ENCODE measurements at places on chromosomes 13 and 19.

DNA sequence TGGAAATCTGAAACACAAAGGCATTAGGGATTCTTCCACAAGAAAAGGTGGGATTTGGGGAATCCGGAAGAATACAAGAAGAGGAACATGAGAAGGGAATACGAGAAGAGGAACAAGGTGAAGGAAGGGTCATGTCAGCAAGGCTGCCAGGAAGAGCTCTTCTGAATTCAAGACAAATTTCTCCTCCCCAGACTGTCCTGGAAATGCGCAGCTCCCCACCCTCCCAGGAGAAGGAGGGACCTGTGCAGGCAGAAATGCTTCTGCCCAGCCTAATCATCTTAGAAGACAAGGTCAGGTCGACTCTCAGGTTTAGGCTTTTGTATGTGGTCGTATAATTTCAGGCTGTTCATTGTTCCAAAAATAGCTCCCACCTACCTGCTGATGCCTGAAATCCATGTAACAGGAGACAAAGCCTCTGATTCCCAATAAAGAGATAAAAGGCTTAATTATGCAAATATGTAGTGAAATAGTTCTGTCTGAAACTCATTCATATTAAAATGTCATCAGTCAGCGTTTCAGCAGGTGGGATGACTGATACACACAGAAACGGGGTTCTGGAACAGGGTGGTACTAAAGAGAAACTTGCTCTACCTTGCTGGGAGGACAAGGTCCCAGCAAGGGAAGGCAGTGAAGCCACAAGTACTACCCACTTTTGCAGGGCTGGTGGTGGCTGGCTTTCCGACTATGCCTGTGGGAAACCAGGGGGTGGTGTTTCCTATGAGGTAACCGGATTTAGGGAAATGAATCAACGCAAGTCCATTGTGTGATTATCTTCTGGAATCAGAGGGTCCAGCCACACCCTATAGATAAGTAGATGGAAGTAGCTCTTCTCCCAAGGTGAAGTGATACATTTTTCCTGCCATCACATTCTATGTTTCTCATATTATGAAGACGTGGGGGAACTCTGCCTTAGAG lies 76.1 kb downstream of the KL start:
- no peak for DNase-seq

DNA sequence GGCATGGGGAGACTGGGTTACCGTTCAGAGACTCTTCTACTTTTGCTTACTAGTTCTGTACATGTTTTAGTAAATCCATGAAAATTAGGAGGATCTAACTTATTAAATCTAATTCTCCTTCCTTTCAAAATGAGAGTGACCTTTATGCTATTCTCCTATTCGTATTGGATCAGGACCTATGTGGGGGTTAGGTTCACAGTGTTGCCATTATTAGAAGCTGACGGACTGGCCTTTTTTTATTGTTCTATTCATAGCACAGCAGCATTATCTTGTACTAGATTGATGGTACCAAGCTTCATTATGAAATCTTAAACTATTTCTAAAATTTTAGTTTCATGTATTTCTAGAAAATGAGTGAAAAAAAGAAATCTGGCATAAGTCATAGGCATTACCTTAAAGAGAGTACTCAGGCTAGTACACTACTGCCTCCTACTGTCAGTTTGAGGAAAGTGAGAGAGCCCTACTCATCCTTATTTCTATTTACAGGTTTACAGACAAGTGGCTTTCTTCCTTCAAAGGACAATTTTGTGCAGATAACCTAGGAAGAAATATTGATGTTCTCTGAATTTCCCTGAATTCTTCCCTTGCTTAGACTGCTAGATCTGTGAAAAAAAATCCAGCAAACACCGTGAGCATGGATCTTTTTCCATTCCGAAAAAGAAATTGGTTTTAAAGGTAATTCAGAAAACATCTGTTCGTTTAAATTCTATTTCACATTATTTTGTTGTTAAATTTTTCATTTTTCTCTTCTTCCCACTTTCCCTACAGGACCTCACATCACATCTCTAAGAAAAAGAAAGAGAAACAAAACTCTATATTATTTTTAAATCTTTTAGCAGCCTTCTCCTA lies 485.5 kb downstream of the DIAPH3 start:
- DNase-seq, result no peak

- DNase-seq, result no peak
Measured at GRCh38 chr13:72383646-72384045, 343.8 kb downstream of the MZT1 start.

- DNase-seq, result no peak
Measured at GRCh38 chr19:44607049-44607448, 6.3 kb upstream of the IGSF23 start.

GRCh38 chr19:12783291-12783848 lies 7.9 kb upstream of the JUNB start:
- DNase-seq, result no peak

DNA sequence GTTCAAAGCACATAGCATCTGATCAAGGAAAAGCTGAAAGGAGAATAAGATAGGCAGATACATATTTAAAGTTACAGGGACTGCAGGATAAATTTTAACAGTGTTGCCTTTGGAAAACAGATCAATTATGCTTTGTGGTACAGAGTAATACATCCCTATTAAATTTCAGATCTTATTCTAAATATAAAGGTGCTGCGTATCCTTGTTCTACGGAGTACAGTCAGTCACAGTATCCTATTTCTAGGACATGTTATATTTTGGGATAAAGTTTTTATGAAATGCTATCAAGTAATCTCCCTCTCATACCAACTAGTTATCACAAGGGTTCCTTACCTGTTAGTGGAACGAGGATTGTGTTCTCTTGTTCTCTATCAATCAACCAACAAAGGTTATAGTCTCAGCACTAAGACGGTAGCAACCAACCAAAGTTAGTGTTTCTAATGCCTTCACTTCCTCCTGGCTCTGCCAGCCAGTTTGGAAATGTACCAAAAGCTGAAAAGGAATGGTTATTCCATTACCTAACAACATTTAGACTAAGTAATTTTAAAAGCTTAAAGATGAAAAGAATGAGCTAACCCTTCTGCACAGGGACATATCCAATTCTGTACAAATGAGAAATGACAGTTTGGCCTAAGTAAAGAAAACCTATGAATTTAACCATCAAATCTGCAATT lies 35.2 kb downstream of the TSC22D1 start:
- DNase-seq, result no peak

GRCh38 chr19:54209058-54209810 lies 8.6 kb downstream of the RPS9 start:
- DNase-seq, result no peak

DNA sequence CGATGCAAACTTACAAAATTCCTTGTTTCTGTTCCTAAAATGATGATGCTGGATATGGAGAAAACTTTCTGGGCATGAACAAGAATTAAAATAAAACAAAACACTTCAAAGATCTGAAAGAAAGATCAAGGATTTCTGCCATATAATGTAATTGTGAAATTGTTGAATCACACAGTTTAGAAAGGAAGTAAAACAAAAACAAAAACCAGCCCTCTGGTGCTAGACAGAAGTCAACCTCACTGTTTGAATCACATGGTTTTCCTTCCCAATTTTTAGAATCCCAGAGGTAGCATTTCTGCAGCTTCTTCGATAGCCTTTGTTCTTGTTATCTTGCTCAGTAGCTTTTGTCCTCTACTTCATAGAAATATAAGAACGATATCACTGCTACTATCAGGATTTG lies 118.2 kb upstream of the ARGLU1 start:
- no peak for DNase-seq

GRCh38 chr13:40211586-40211968 lies 454.9 kb downstream of the FOXO1 start:
- no peak for DNase-seq

GRCh38 chr13:20425819-20426219 lies 99.8 kb downstream of the CRYL1 start:
- DNase-seq, result no peak

DNA sequence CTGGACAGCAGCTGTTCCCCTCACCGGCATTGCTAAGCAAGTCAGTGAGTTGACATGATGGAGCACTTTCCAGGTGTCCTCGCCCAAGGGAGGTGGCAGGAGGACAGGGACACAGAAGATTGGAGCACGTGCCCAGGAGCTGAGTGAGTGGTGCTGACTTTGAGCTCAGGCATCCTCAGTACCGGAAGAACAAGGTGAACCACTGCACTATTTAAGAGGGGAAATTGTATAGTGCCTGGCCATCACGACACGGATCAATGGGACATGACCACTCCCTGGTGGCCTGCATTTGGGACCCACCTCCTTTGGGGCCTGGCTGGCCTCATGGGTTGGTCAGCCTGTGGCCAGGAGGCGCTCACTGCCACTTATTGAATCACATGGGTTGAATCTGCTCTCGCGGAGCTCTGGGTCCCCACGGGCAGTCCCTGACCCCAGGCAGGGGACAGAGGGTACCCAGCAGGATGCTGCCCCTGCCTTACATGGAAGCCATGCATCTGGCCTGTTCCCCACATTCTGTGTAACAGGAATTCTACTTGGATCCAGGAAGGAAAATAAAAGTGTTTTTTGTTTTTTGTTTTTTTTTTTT lies 206.9 kb upstream of the ZNF536 start:
- DNase-seq, result no peak
